Activated CD8-positive, alpha-beta memory T cell treated with anti-CD3 and anti-CD28 coated beads for 1 hour (primary cell): ENCODE measurements at places on chromosomes 5 and 9.

DNA sequence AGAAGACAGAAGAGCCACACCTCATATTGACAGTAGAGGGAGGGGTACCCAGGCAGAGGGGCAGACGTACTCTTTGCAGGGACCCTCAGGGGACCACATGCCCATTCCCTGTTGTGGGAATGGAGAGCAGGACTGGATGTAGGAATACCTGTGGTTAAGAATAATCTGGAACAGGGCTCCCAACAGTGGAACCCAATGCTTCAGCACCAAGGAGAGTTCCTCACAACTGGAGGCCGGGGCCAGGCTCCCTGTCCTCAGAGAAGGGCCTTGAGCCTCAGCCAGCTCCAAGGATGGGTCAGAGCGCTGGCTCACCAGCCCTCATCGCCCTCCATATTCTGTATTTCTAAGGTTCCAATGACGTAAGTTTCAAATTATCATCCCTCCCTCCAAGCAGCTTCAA is 7.4 kb upstream of the SHC3 start:
- no peak for DNase-seq

DNA sequence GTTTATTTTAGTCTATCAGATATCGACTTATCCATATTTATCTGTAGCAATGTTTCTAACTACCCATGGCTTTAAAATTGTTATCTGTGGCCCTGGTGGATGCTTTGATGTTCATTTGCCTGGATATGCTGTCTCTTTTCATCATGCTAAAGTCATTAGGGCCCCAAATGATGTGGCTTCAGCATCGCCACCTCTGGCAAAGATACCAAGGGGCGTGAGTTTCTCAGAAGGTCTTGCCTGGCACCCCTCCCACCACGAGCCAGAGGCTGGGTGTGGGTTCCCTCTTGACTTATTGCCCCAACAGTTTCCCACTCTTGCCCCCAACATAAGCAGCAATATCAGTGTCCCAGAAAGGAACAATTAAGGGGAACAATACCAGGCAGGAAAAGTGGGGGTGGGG is 5.4 kb downstream of the ROPN1L start:
- DNase-seq: no peak

DNA sequence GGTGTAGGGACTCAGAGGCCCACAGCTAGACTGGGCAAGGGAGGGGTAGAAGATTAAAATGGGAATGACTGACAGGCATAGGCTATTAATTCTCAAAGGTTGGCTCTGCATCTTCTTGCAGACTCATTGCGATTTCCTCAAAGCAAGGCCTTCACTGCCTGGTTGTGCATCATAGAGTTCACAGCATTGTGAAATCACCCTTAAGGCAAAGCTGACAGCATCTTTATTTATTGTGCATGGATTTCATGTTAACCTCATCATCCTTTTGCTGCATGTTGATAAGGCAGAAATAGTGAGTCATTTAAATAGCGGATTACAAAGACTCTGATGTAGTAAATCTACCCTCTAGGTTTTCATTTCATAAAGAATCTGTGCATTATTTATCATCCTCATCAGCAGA is 13.6 kb upstream of the PALM2AKAP2 start:
- DNase-seq: no peak

DNA sequence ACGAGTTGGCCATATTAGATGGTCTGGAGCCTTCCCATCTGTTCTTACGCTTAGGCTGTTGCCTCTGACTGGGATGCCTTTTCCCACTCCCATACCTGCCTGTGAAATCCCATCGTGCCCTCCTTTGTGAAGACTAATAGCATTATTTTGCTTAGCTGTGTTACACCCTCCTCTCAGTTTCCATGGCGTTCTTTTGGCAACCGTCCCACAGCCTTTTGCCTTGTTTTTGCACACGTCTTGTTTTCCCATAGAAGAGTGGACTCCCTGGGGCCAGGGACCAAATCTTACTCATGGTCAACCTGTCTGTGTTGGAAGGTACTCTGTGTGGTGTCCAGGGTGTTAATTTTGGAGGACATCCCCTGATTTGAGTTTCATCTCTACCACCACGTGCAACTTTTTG is 242.1 kb downstream of the HSPA4 start:
- DNase-seq: no peak

DNA sequence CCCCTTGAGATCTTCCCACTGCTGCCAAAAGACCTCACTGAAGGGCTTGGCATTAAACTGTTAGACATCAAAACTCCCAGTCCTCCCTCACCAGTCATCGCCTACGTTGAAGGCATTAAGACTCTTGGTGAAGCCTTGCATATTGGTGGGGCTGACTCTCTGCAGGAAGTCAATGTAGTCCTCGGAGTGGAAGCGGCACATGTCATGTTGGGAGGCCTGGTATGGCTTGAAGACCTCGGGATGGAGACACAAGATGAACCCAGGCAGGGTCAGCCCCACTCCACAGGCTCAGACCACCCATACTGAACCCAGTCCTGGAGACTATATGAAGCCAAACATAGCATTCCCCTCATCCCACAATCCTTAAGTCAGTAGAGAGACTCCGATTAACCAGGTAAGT is 1.9 kb downstream of the HDAC3 start:
- DNase-seq: no peak

DNA sequence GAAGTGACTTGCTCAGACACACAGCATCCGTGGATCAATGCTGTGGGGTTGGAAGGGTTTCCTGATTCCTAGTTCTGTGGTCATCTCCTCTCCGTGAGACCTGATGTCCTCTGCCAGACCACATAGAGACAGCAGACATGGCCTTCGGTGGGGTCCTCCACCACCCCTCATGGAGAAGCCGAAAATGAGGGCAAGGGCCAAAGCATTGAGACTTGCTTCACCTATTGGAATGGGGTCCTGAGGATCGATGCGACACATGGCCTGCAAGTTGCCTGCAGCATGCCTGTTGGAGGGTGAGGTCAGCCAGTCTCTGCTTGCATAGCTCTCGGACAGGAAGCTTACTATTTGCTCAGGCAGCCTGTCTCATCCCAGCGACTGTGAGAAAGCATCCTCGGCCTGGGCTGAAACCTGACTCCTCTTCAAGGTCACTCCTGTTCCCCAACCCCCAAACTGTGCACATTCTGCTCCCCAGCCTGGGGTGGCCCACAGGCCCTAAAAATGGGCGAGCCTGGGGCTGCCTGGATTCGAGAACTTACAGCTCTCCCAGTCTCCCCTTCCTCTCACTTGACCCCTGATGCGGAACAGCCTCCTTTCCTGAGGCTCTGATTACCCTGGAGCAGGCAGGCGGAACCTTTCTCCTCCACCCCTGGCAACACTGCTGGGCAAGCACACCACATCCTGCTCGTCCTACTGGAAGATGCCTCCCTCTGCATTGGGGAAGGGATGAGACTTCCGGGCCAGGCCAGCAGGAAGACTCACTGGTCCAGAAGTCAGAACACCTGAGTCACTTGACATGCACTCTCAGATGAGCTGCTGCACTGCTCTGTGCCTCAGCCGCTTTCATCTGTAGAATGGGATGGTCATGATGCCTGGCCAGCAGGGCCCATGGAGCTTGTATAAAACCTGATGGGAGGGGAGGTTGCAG is 186.9 kb downstream of the RGS3 start:
- DNase-seq: no peak

GRCh38 chr9:137303893-137304382 is 1.9 kb upstream of the NRARP start:
- DNase-seq: no peak

DNA sequence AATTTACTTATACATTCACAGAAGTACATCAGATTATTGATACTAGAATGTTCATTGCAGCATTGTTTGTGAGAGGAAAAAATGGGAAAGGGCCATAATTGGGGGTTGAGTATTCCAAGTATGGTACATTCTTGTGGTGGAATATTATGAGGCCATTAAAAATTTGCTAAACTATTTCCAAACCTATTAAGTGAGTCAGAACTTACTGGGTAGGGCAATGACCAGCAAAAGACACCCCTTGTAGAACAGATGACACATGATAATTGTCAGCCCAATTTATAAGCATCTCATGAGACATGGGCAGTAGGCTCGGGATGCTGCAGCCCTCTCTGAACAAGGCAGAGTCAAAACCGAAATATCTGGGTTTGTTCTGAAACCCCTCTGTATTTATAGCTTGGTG is 192.6 kb upstream of the IL12B start:
- DNase-seq: no peak

GRCh38 chr5:91910655-91911054 is 527.5 kb upstream of the ARRDC3 start:
- no peak for DNase-seq

DNA sequence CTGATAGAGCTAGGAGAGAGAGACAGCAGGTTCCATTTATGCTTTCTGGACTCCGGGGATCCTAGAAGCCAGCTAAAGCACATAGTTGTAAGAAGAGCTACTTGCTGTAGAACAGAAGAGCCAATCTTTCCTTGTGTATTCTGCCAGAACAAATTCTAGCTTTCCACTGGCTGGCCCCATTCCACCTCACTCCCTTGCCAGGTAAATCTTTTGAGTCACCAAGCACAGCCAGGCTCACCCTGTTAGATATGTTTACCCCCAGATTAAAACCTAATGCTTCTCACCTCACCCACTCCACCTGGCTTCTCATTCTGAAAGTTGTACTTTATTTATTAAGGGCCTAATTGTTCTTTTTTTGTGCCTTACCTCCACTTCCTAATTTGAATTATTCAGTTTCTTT is 48.9 kb upstream of the CHD1 start:
- DNase-seq: no peak

- DNase-seq: no peak
Observed at GRCh38 chr9:26158631-26159150, 480.4 kb upstream of the TUSC1 start.

DNA sequence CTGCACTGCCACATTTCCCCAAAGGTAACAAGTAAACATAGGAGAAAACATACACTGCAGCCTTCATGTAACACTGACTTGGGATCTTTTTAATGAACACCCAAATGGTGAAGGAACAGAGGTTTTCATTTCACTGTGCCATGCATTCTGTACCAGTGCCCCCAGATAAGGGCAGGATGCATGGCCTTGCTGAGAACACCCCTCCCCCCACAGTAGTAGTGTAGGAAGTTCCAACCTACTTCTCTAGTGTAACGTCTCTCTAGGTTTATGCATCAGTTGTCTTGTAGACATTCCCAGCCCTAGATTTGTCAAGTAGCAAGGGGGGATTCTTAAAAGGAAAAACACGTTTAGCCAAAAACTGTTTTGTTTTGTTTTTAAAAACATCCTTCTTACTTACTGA is 29.9 kb downstream of the MAP3K1 start:
- no peak for DNase-seq

GRCh38 chr5:95083606-95084005 is 201.3 kb downstream of the MCTP1 start:
- no peak for DNase-seq

GRCh38 chr5:141641634-141642267 is 5.0 kb downstream of the RELL2 start:
- no peak for DNase-seq

DNA sequence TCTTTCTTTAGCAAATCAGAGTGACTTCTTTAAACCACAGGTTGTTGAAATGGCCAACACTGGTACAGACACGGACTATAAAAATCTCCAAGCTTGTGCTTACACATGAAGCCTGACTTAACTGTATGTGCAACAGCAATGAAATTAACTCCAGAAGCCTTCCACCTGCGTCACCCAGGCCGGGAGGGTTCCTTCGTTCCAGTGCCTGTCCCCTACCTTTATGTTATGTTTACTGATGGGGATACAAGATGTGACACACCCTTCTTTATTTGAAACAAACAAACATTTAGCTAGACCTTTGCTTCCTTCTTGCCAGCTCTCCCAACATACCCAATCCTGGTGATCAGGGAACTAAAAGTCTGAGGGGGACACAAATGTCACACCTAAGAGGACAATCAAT is 66.0 kb downstream of the GOLPH3 start:
- DNase-seq: no peak

DNA sequence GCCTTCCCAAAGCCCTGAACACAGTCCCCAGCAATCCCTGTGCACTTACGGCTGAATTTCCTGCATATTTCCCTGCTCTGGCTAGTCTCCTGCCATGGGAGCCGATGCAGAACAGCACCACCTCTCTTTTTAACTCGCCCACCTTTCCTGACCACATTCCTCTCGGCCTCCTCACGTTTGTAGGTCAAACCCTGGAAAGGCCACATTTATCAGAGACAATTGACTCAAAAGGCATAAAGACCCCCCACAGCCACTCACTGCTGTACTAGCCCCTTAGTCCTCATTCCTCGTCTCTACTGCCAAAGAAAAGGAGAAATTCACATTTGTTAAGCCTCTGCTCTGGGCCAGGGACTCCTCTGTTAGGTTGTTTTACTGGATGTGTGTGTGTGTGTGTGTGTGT is 43.6 kb downstream of the ENC1 start:
- no peak for DNase-seq

- no peak for DNase-seq
Observed at GRCh38 chr9:101212661-101213060, 172.1 kb downstream of the BAAT start.

- DNase-seq: no peak
Observed at GRCh38 chr5:44900273-44900954, 91.7 kb downstream of the MRPS30 start.

DNA sequence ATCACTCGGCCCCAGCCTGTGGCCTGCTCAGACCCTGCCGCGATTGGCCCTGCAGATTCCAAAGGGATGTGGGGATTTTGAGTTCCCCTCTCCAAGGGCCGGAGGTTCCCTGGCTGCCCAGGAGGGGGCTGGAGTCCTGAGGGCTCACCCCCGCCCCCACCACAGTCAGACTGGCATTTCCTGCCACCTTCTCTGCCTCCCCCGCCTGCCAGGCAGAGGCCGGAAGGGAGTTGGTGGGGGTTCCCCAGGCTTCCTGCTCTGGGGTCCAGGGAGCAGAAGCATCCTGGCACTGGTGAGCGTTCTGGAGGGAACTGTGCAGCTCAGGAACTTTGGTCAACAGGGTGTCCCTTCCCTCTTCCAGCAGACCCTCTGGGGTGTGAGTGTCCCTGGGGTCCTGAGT is 70.6 kb downstream of the RXRA start:
- no peak for DNase-seq

GRCh38 chr5:5788793-5789192 is 366.3 kb downstream of the ICE1 start:
- no peak for DNase-seq

GRCh38 chr9:114285166-114285867 is 37.6 kb upstream of the ORM1 start:
- DNase-seq: no peak

DNA sequence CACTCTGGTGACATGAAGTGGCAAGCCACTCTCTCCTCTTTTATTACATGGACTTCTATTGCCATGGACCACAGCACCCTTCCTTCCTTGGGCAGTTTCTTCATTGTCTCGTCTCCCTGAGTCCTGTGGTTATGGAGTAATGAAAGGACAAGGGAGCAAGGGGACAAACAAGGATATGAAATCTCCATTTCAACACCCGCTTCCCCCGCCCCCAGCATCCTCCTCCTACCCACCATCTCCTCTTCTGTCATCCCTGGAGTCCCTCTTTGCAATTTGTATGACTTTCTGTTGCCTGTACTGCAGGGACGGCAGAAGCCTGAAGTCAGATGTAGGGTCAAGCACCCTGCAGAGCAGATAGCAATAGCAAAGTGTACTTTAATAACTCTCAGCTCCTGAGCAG is 300.7 kb upstream of the CLINT1 start:
- DNase-seq: no peak

- no peak for DNase-seq
Observed at GRCh38 chr5:9173281-9174048, 372.4 kb downstream of the SEMA5A start.

GRCh38 chr5:146789712-146790653 is 88.6 kb downstream of the PPP2R2B start:
- no peak for DNase-seq
